ENCODE measurements at places on chromosomes 3 and 15.

- DNase-seq = no peak
Observed at GRCh38 chr3:13325892-13326443, 94.2 kb downstream of the NUP210 start.

GRCh38 chr3:61938878-61939549 lies 377.6 kb downstream of the PTPRG start:
- DNase-seq = no peak

DNA sequence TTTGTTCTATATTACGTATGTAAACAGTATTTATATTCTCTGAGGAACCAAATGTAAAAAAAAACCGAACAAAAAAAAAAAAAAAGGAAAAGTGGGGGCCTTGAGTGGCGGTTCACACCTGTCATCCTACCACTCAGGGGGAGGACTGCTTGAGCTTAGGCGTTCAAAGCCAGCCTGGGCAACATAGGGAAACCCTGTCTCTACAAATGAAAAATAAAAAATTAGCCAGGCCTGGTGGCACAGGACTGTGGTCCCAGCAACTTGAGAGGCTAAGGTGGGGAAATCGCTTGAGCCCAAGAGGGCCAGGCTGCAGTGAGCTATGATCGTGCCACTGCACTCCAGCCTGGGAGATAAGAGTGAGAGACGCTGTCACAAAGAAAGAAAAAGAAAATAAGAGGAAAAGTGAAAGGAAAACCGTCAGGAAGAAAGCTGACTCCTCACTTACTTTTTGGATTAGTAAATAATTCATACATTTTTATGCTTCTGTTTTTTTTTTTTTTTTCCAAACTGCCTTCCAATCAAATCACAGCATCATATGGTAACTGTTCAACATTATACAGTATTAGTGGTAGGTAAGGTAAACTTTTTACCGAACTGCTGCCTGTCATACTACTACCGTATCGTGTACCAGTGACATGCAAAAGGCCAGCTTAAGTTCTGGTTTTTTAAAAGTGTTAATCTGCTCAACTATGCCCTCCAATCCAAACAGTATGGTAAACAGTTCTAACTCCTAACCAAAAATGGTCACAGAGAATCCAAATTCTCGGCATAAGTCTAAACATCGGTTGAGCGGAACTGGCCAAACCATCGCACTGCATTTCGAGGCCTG lies 1.2 kb downstream of the PHC3 start:
- DNase-seq = no peak

- DNase-seq = no peak
Observed at GRCh38 chr3:277873-278272, 81.3 kb downstream of the CHL1 start.

- DNase-seq = no peak
Observed at GRCh38 chr15:69502470-69503045, 49.9 kb downstream of the RPLP1 start.

DNA sequence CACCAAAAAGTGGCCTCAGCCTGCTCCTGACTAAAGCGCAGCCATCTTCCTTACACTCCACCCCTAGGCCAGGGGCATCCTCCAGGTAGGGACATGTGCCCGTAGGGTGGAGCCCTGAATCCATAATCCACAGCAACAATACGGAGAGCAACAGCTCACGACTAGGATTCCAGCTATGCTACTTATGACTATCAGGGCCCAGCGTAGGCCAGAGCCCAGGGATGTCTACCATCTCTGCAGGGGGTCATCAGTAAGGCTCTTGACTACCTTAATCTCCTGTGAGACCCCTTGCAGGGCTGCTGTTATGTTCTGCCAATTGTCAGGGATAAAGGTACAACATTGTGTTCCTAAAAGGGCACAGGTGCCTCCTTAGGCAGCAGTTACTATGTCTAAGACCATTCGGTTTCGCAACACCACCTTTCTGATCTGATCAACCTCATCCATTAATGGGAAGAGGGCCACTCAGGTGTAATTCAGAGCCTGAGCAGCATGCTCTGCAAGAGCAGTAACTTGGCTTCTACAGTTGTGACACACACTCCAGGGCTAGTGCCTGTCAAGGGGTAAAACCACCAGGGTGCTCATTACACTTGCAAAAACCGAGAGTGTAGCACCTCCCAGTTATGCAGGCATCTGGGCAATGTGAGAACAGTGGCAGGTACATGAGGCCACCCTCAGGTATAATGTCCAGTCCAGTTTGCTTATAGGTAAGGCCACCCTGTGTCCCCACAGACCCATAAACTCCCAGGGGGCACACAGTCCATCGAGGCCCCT lies 11.0 kb downstream of the CCRL2 start:
- no peak for DNase-seq

DNA sequence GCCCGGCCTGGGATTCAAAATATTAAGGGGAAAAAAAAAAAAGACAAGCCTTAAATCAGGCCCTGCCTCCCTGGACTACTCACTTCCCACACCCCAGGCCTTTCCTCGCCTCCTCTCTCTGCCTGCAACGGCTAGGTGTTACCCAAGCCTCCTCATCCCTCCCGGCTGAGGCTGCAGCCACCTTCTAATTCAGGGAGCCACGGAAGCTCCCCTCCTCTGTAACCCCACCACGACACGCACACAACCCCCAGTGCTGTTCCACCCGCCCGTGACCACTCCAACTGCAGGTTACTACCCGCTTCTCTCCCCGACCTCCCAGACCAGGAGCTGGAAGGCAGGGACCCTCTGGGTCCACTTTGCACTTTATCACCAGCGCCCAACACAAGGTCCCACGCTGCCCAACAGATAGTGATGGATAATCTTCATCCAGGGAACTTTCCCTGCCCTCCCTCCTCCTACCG lies 936 bp downstream of the KIF7 start:
- DNase-seq = no peak

- no peak for DNase-seq
Observed at GRCh38 chr3:79245284-79246138, 522.3 kb downstream of the ROBO1 start.

DNA sequence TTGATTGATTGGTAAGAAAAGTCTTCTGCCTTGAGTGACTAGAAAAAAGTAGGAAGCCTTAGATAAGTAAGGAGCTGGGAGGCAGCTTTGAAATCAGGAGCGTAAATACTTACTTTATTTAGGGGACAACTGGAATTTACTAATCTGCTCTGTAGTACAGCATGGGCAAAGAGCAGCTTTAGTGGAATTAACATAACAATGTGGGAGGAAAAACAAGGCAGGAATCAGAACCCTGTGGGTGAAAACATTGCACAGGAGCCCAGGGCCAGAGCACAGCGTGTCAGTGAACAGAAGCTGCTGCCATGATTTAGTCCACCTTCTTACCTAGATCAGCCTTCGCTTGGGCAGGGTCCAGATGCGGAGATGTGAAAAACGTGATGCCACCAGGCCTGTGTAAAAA lies 14.6 kb downstream of the FMN1 start:
- no peak for DNase-seq

GRCh38 chr15:74415966-74416916 lies 17.5 kb downstream of the SEMA7A start:
- DNase-seq = no peak

- no peak for DNase-seq
Observed at GRCh38 chr3:75294124-75294523, 370.0 kb upstream of the FRG2C start.

DNA sequence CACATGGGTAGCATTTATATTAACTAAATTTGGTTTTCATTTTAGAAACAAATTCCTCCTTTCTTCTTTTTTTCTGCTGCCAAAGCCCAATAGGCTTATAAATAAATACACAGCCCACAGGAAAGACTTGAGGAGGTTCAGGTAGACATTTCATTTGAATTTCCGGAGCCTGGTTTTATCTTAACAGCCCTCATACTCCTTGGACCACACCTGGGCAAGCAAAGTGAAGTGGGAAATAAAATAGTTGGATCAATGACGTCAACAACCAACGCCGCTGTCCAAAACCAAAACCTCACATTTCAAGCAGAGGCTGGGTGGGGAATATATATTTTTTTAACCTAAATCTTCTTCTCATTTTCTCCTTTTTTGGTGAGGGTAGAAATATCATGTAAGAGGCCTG lies 53.2 kb downstream of the RFTN1 start:
- DNase-seq = no peak

DNA sequence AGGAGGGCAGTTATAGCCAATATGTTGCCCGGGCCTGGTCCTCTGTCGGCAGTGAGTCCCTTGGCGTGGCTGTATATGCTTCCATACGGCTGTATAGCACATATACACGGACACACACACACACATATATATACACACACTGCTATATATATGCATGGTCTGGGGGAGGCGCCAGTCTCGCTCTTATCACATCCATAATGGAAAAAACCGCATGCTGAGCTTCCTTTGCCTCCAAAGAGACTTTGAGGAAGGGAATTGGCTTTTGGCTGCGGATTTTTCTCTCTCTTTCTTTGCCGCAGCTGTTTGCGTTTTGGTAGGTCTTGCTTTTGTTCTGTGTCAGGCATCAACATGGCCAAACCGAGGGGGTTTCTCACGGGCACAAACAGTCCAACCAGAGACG lies 11.3 kb upstream of the TMEM115 start:
- DNase-seq = no peak

GRCh38 chr15:65630760-65631159 lies 9.0 kb downstream of the SLC24A1 start:
- no peak for DNase-seq

DNA sequence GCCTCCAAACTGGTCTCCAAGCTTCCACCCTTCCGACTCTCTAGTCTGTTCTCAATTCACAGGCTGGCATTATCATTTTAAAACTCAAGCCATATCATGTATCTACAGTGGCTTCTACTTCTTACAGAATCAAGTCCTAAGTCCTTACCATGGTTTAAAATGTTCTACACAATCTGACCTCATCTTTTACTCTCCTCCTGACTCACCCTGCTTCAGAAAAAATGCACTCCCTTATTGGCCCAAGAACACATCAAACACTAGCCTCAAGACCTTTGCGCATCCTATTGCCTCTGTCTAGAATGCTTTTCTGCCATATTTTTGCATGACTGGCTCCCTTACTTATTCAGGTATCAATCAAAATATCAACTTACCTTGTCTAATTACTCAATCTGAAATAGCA lies 11.0 kb downstream of the MRPL3 start:
- no peak for DNase-seq

- no peak for DNase-seq
Observed at GRCh38 chr3:157459706-157460105, 23.1 kb downstream of the PTX3 start.

DNA sequence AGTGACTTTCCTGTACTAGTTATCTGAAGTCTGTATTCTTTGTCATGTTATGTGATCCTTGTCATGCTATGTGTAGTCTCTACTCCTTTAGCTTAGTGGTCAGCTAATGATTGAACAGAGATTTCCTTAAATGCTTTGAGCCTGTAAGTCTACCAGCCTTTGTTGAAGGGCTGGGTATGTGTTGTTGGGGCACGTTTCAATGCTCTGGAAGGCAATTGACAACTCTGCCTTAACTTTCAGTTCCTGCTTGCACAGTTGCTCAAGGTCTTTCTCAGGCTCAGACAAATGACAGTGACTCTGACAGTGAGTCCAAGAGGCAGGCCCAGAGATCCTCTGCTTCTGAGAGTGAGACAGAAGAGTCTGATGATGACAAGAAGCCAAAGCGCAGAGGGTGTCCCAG lies 89.3 kb downstream of the CHD2 start:
- DNase-seq = no peak

DNA sequence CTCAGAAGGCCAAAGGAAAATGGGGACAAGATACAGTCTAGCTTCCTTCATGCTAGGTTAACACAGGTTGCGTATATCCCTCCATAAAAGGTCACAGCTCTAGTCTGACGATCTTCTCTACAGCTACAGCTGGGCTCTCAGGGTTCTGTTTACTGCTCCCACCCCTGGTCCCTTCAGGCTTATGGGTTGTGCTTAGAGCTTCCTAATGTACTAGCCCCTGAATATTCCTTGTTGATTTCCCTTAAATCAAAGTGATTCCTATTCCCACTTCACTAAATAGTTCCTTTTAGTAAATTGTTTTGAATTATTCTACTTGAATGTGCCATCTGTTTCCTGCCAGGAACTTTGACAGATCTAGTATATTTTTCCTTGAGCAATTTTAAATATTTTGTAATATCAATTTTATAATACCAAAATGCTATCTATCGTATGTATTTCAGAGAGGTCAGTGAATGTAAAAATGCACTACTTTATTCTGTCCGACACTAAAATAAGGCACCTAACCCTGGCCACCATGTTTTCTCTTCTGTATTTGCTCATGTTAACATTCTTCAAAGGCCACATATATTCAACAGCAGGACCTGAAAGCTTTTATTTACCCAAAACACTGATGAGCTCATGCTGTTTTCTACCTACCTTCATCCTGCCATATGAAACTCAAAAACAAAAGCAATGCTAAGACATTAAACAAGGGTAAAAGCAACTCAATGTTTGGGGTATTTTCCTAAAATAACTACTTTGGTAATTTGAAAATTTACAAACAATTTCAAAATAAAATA lies 92.8 kb upstream of the TGFBR2 start:
- DNase-seq = no peak

- DNase-seq = no peak
Observed at GRCh38 chr3:167886690-167887089, 151.2 kb downstream of the SERPINI1 start.

DNA sequence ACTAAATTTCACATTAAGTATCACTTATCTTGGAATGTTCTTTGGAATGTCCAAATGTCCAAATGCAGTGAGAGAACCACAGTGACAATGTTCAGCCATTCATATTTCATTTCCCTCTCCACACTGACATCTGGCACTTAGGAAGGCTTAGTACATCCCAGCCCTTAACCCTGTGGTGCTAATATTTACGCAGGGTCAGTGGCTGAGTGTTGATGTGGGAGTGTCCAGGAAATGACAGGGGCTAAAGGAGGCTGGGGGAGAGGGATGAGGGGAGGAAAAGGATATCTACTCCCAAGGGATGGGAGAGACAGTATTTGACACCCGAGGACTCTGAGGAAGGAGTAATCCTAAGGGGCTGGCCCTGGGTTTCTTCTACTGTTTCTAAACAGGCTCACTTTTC lies 14.1 kb upstream of the CCR4 start:
- no peak for DNase-seq

DNA sequence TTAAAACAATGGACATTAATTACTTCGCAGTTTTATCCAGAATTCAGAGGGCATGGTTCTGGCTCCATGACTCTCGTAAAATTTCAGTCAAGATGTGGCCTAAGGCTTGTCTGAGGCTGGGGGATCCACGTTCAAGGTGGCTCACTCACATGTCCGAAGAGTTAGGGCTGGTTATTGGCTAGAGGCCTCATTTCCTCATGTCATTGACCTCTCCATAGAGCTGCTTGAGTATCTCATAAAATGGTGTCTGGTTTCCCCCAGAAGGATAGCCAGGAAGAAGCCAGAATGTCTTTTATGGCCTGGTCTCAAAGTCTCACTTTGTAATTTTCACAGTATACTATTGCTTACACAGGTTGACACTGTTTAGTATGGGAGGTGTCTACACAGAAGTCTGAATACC lies 67.3 kb upstream of the DCBLD2 start:
- DNase-seq = no peak

GRCh38 chr3:99873269-99874102 lies 55.8 kb downstream of the CMSS1 start:
- DNase-seq = no peak

GRCh38 chr3:191301782-191302411 lies 27.3 kb upstream of the CCDC50 start:
- DNase-seq = no peak

- DNase-seq = no peak
Observed at GRCh38 chr15:38826880-38827279, 262.3 kb upstream of the RASGRP1 start.
